Activated CD4-positive, alpha-beta T cell treated with anti-CD3 and anti-CD28 coated beads, Interleukin-2, amount 50 U/mL, for 4 hours (primary cell): ENCODE measurements at places on chromosomes 13 and 19.

DNA sequence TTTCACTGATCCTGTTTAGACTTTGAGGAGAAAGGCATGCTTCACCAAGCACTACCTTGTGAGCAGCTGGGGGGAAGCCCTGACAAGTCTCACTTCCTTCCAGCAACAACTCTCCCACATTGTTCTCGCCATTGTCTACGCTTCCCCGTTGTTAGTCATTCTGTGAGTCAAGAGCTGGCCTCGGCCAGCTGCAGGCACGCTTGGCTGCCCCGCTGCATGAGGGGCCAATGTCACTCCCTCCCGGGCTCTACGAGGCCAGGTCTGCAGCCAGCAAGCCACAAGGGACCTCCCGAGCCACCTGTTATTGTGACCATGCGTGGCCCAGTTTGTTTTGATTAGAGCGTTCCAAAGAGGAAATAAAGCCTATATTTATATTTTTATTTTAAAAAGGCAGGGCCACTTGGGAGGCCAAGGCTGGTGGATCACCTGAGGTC lies 220.9 kb downstream of the FOXO1 start:
- DNase-seq, result no peak

DNA sequence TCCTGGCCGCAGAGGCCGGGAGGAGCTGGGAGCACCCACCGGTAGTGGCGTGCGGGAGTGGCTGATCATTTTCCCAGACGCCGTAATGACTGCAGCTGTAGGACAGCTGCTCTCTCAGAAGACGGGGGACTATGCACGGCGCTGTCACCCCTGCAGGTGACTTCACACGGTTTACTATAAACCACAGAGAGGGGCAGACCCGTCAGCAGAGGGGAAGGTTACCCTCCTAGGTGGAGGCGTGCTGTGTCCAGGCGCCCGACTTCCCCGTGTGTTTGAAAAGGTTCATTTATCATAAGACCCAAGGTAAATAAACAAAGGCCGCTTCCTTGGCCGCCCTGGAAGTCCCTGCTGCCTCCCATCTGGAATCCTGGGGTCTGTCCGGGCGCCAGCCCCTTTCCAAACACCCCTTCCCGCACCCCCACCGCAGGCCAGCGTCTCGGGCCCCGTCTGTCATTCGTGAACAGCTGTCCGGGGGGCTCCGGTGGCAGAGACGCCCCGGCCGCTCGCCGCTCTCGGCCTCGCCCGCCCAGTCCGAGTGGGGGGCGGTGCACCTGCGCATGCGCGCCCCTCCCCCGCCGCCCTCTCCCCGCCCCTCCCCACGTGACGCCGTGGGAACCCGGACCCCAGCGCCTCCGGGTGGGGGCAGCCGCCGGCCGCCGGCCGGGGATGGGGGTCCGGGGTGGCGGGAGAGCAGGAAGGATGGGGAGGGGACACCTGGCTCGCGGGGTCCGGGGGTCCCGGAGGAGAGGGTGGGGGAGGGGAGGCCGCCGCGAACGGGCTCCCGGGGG lies 915 bp downstream of the SHC2 start:
- no peak for DNase-seq

DNA sequence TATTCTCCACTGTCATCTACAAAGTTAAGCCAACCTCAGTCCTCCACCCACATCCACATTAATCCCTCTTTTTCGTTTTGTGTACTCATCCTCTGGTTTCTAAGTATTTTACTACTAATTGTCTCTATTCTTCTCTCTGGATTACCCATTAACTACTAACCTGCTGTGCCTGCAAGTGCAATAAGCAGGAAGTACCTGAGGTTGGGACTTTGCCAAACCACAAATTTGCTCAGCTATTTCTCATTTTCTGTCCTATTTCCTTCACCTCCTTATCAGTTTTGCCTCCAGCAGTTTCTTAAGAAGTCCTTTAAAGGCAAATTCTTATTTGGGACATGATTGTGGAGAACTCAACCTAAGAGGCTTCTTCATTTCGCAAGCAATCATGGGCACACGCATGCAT lies 1708.9 kb downstream of the SLITRK5 start:
- DNase-seq, result no peak

DNA sequence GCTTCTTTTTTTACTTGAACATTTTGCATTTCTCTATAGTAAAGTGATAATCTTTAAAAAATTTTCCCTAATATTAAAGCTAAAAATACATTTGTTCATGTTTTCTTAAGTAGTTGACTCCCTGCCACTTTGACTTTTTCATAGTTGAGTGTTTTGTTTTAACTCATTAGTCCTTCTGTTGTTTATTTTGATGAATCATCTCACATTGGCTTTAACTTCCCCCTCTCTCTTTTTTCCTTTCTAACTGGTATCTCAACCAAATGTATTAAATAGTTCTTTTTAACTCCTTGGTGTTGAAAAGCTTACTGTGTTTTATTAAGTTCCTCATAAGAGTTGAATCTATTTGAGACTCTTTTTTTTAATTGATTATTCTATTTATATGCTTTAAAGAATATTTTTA lies 2.8 kb downstream of the TNFSF13B start:
- no peak for DNase-seq

- DNase-seq, result no peak
These were observed 229.6 kb upstream of the HTR2A start for GRCh38 chr13:47126432-47126831.
